ENCODE measurements at places on chromosomes 5 and 9.

- DNase-seq, result no peak
Measured at GRCh38 chr5:38478166-38478565, 78.3 kb downstream of the LIFR start.

- no peak for DNase-seq
Measured at GRCh38 chr5:136810261-136810801, 445.0 kb upstream of the TRPC7 start.

DNA sequence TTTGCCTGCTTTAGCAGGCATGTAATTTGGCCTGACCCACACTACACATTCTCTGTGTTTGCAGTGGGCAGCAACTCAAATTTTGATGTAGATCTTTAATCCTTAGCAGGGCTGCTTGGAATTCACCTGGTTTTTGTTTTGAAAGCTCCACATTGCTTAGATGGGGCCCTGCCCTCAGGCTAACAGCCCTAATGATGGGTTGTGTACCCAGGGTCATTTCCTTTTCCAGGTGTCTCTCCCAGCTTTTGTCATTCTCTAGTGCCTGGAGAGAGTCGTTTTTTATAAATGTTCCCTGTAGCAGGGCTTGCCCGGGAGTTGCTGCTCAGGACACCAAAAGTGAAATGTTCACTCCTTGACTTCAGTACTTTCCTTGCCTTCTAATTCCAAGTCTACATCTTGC, 126.3 kb downstream of the TRIO start:
- DNase-seq, result no peak

- DNase-seq, result no peak
Measured at GRCh38 chr5:78483809-78484521, 123.5 kb downstream of the SCAMP1 start.

DNA sequence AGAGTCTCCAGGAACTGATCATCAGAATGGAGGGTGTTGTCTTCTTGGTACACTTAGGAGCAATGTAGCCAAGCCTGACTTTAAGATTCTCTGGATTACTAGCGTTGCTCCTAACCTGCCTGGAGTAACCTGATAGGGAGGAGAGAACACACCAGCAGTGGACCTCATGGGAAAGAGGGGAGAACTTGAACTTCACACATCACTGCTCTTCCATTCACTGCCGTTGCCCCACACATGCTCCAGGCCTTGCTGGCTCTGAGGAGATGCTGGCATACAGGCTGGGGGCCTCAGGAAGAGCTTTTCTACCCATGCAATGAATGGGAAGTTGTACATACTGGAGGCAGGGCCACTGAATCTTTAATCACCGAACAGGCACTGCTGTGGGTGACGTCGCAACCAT, 60.3 kb upstream of the ADAMTS16 start:
- DNase-seq, result no peak

DNA sequence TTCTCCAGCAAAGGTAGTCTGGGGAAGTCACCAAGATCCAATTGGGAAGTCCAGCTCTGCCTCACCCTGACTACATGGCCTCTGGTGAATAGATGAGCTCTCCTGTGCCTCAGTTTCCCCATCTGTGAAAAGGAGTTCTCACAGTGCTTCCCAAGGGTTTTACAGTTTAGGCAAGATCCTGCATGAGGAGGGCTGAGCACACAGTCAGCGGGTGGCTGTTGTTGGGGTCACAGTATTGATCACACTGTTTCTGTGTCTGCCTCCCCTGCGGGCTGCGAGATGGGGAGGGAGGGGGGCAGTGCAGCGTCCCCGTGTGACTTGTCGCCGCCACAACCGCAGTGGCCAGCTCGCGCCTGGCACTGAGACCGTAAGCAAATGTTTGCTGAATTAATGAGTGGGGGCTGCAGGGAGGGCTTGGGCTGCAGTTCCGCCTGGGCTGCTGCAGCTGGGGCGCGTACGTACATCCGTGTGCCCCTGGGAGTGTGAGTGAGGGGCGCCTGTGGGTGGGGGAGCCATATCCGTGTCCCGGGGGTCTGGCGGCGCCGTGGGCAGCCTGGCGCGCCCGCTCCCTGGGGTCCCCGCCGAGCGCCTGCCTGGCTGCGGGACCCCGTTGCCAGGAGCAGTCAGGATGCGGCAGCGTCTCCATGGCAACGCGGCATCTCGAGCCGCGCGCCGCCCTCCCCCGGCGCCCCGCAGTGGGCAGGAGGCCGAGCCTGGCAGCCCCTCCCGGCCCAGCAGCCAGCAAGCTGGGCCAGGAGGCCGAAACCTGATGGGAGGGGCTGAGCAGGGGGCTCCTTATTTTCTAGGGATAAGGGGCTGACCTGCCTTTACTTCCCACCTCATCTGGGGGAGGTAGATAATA, 31.4 kb upstream of the PSD2 start:
- no peak for DNase-seq

GRCh38 chr5:56913766-56914165, 4.4 kb downstream of the SETD9 start:
- DNase-seq, result no peak

- DNase-seq, result no peak
Measured at GRCh38 chr9:138099803-138100598, 222.4 kb downstream of the CACNA1B start.

GRCh38 chr5:135626636-135627035, 47.8 kb upstream of the CXCL14 start:
- DNase-seq, result no peak

GRCh38 chr9:71911908-71912335, 483 bp downstream of the C9orf85 start:
- no peak for DNase-seq

DNA sequence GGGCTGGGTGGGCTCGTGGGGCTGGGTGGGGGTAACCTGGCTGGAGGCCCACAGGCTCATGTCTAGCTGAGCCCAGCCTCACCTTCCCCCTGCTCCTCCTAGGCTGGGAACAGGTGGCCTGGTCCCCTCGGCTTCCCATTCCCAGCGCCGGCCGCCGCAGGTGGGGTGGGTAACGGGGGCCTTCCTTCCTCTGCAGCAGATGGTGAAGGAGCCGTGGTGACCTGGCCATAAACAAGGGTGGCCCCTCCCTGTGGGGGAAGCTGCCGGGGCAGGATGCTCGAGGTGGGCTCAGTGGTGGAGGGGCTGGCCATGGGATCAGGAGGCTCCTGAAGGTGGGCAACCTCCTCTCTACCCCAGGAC, 41.0 kb upstream of the EGFL7 start:
- DNase-seq, result no peak

- DNase-seq, result no peak
Measured at GRCh38 chr5:128885649-128886255, 79.5 kb upstream of the SLC27A6 start.

- no peak for DNase-seq
Measured at GRCh38 chr5:171205375-171205774, 103.7 kb upstream of the TLX3 start.

DNA sequence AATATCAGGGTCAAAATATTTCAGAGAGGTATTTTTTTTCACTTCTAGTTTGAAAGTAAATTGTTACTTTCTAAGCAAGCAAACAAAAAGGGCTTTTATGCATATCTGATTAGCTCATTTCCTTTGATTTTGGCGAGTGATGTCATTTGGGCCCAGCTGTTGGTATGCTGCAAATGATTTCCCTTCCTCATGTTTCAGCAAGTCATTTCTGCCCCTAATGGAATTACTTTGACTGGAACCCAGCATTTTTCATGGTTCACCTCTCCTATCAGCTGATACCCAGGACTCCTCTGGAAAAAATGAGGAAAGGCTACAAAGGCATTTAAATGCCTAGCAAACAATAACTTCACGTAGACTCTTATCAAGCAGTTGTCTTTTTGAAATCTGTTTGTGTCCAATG, 500.6 kb downstream of the EBF1 start:
- no peak for DNase-seq
